ENCODE measurements at places on chromosomes 1 and 21. TPM values are rescaled to one million over a fixed set of nuclear protein-coding genes. Genes with fewer than 3 reads are reported as not detected.

The TINAGL1 gene
- total RNA-seq, result 1.6 TPM

The CD1E gene
- not detected for total RNA-seq

The PLA2G2C gene
- total RNA-seq, result not detected

The RHOC gene
- 30.7 TPM for total RNA-seq

The PIGR gene
- total RNA-seq, result not detected

The PLPPR4 gene
- total RNA-seq, result 158 TPM

The MYOM3 gene
- not detected for total RNA-seq

The HSD11B1 gene
- total RNA-seq, result not detected

The SERPINC1 gene
- total RNA-seq, result not detected

The ADCY10 gene
- 0.63 TPM for total RNA-seq

The RGS8 gene
- 10.3 TPM for total RNA-seq

The BARHL2 gene
- not detected for total RNA-seq

The GPR161 gene
- 117 TPM for total RNA-seq

The LEFTY1 gene
- not detected for total RNA-seq

The KIF17 gene
- 5.9 TPM for total RNA-seq

The CACNA1S gene
- total RNA-seq, result not detected

The TAS1R3 gene
- 1.6 TPM for total RNA-seq

The TNFRSF8 gene
- total RNA-seq, result not detected

Measured in parietal lobe (tissue), 2 donors.